Left renal cortex interstitium (tissue), 4 donors: ENCODE measurements at places on chromosomes 1 and 21. TPM values are rescaled to one million over a fixed set of nuclear protein-coding genes. Genes with fewer than 3 reads are reported as not detected.

Gene HRNR
- 1.7 TPM for polyA plus RNA-seq

GRCh38 chr1:201149400-201149799, 4.9 kb downstream of the TMEM9 start:
- no peak for DNase-seq

- DNase-seq: no peak
These were observed 33.2 kb upstream of the BSDC1 start for GRCh38 chr1:32427264-32427963.

Gene HES3
- not detected for polyA plus RNA-seq

Gene GJB4
- polyA plus RNA-seq: 0.25 TPM

GRCh38 chr1:41482001-41482765, 2.3 kb downstream of the EDN2 start:
- no peak for DNase-seq

Gene FOXD3
- polyA plus RNA-seq: 0.28 TPM

DNA sequence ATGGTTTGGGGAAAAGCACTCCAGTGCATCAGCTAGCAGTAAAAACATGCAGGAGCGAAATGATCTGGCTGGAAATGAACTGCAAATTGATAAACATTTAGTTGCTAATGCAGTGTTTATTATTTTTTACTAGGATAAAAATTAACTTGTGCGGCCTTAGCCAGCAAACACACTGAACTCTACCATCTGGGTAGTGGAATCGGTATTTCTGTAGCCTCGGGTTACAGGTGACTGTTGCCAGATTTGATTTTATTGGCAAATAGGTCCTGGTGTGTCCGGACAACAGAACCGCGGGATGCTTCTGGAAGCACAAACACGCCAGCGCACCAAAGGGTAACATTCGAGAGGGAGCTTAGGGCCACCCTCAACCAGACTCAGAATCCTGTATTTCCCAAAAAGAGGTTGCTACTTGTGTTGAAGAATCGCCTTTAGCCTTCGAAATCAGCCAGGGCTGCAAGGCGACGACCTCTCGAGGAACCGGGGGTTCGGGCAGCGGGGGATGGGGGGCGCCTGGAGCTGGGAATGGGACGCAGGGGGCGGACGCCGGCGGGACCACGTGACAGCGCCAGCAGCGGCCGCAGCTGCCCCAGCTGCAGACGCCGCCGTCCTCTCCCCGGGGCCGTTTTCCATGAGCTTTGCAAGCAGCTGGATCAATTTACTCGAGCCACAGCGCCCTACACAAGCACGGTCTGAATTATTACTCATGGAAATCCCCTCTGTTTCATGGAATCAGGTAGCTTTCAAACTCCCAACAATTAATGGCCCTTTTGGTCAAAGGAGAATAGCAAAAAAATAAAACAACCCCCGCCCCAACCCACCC, 158.8 kb downstream of the TOMM20 start:
- DNase-seq: no peak

- no peak for DNase-seq
These were observed 398.7 kb downstream of the BRINP2 start for GRCh38 chr1:177569476-177569875.

- no peak for DNase-seq
These were observed 22.9 kb upstream of the ERO1B start for GRCh38 chr1:236304682-236305081.

- DNase-seq: no peak
These were observed 802.1 kb downstream of the PLA2G4A start for GRCh38 chr1:187630653-187631380.

Gene CIART
- 8.6 TPM for polyA plus RNA-seq

DNA sequence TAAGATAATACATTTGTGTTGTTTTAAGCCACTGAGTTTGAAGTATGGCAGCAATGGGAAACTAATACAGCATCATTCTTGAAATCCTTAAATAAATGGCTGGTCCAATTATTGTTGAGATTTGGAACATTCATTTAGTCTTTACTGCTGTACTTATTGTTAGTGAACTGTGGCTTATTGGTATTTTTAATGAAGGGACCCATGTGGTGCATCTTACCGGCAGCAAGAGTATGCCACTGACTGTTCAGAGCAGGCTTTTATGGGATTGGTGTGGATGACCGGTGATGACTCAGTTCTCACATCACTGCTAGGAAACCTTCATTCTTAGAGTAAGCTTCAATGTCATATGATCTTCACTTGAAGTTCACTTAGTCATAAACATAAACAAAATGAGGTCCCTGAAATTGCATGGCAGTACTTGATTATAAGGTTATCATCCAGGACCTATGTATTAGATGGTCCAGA, 31.5 kb downstream of the PRKAA2 start:
- no peak for DNase-seq

Gene ADORA3
- 0.62 TPM for polyA plus RNA-seq

DNA sequence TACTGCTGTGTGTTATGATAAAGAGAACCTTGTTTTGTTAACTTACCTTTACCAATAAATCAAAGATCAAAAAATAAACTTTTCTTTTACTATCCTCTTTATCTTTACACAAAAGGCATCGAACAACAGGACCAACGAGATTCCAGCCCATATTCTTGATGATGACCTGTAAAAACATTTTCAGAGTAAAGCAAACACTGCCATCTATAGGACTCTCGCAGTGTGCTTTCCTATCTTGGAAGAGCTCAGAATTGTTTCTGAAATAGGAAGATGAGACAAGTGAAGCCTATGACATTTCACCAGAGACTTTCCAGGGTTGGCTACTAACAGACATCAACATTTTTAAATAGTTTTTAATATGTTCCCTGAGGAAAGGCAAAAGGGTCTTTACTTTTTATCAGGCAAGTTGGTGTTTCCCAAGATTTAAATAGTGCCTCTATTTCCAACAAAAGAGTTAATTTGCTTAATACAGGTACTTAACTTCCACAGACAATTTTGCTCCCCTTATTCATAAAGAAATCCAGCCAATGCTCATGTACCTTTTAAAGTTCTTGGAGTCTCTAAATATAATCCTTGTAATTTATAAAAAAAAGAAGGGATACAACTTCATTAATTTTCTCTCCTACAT, 7.3 kb downstream of the GLMN start:
- no peak for DNase-seq

GRCh38 chr1:69898403-69898947, 306.9 kb downstream of the LRRC40 start:
- DNase-seq: no peak

Gene BEST4
- polyA plus RNA-seq: 0.87 TPM

Gene NIBAN1
- polyA plus RNA-seq: 3.3 TPM

- DNase-seq: no peak
These were observed 504.6 kb upstream of the NR5A2 start for GRCh38 chr1:199522936-199523335.

DNA sequence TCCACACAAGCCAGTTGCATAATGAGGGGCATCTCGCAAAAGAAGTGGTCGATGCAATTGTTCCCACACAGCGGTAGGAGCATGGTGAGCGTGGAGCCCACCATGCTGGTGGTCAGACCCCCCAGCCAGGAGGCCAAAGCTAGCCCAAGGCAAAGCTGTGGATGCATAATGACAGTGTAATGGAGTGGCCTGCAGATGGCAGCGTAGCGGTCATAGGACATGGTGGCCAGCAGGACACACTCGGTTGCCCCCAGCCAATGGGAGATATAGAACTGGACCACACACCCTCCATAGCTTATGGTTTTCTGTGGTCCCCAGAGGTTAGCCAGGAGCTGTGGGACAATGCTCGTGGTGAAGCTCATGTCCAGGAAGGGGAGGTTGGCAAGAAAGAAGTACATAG, 4.3 kb downstream of the OR2C3 start:
- no peak for DNase-seq

Gene HSPB7
- polyA plus RNA-seq: 5.5 TPM

Gene SPRR1B
- polyA plus RNA-seq: not detected

DNA sequence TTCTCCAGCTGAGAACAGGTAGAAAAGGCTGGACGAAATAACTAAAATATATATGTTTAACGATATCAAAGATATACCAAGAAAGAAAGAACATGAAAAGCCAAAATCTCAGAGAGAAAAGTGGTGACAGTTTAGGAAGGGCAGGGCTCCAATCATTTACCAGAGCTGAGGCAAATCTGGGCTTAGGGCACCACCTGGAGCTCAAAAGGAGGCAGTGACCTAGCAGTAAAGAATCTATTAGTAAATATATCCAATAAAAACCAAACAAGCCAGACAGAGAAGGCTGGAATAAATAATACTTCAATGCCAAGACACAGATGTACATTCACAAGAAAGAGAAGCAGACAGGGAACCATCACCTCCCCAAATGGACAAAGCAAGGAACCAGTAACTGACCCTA, 43.5 kb downstream of the CHIA start:
- no peak for DNase-seq
